ENCODE measurements at places on chromosomes 11 and 22.
A peak's percentile ranks its signal among the peaks of the same experiment; 100 is the strongest.

DNA sequence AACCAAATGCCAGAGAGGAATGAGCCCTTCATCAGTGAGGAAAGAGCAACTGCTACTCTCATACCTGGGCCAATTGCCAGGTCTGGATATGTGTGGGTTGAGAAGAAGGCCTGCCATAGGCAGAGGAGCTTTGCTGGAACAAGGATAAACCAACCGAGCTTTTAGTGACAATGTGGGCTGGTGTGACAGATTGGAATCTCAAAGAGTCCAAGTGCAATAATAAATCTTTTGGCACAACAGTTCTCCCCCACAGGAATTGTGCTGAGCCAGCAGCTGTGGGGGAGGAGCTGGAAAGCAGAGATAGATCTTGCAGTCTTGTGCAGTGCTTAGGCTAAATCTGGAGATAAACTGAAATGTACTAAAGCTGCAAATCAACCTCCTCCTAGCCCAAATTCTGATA, 79.4 kb upstream of the ISX start:
- no peaks in the 10 kb centered on the region for H3K27me3 ChIP-seq
- no peak overlapping the region for H3K4me3 ChIP-seq
- no peak overlapping the region for H3K27ac ChIP-seq
- no peak for DNase-seq
- H3K36me3 ChIP-seq = no peaks in the 10 kb centered on the region

- no peak overlapping the region for H3K4me3 ChIP-seq
- no peaks in the 10 kb centered on the region for H3K4me1 ChIP-seq
- H3K36me3 ChIP-seq = no peaks in the 10 kb centered on the region
These were observed 58.9 kb upstream of the CLMP start for GRCh38 chr11:123253911-123254310.

DNA sequence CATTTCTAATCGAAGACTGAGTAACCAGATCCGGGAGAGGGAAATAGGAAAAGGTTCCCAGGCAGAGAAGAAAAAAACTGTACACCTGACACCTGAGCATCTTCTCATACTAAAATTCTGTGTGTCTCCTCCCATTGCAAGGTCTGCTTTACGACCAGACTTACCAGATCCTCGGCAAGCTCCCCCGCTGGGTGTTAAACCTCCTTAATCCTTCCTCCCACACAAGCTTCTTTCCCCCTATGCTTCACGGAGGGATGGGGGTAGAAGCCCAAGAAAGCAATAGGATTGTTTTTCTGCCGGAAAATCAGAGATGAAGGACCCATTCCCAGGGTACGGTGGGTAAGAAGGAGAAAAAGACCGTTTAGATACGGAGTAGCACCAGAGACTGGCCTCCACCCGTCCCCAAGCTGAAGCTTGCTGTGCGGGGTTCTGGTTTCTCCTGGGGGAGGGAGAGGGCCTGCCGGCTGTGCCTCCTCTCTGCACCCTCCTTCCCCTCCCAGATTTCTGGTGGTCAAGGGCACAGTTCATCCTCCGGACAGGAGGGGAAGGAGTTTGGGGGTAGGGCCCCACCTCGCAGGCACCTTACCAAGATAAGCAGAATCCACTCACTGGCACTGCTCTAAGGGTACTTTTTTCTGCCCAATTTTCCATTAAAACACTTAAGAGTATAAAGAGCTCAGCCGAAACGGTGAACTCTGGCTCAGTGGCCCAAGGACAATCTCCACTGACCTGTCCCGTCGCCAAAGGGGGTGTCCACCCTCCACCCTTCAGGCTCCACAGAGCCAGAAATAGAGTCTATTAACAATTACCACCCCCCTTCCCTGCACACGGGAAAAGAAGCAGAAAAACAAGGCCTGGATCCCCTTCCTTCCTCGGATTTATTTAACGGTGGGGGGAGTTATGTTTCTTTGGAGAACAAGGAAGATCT, 1.2 kb downstream of the TOB2 start:
- no peaks in the 10 kb centered on the region for H3K27me3 ChIP-seq
- peak overlapping the region; percentile 96 for H3K4me3 ChIP-seq
- peak overlapping the region; percentile 77 for H3K27ac ChIP-seq
- peak; percentile 54 for DNase-seq

GRCh38 chr11:57499413-57499982, 16.0 kb downstream of the SLC43A1 start:
- H3K4me1 ChIP-seq = no peaks in the 10 kb centered on the region
- H3K27ac ChIP-seq = peak overlapping the region; percentile 64
- no peak overlapping the region for H3K4me3 ChIP-seq
- DNase-seq = peak; percentile 98
- no peaks in the 10 kb centered on the region for H3K36me3 ChIP-seq
- no peaks in the 10 kb centered on the region for H3K27me3 ChIP-seq

All from aorta (tissue), 5 donors.